ENCODE measurements at places on chromosomes 12 and 14.
A peak's percentile ranks its signal among the peaks of the same experiment; 100 is the strongest.

GRCh38 chr12:122393817-122394216 is 28.7 kb downstream of the CLIP1 start:
- no peak for DNase-seq

DNA sequence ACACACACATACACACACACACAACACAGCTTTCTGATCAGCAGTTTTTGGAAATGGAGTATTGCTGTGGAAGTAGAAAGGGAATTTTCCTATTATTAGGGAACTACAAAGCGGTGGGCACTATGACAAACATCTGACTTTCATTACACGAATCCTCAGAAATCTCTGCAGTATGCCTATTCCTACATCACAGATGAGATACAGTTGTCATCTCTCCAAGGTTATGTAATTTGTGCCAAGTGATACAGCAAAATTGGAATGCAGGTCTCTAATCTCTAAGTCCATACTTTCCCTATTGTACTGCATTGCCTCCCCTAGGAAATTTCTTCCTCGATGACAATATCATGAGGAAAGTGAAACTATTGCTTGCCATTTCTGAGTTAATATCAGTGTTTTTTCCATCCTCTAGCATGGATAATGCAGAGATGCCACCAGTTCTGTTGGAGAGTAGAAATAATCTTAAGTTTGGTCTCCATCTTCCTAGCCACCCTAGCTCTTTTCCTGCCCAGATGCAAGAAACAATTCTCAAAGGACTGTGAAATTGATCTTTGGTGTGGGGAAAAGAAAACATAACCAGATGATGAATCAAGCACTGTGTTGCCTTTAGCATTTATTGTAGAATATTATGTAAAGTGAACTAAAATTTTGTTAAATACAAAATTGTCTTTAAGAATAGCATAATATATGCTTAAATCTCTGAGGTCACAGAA is 94.7 kb downstream of the ERGIC2 start:
- DNase-seq = no peak

GRCh38 chr12:96985515-96986362 is 78.7 kb downstream of the NEDD1 start:
- peak; percentile 29 for DNase-seq

DNA sequence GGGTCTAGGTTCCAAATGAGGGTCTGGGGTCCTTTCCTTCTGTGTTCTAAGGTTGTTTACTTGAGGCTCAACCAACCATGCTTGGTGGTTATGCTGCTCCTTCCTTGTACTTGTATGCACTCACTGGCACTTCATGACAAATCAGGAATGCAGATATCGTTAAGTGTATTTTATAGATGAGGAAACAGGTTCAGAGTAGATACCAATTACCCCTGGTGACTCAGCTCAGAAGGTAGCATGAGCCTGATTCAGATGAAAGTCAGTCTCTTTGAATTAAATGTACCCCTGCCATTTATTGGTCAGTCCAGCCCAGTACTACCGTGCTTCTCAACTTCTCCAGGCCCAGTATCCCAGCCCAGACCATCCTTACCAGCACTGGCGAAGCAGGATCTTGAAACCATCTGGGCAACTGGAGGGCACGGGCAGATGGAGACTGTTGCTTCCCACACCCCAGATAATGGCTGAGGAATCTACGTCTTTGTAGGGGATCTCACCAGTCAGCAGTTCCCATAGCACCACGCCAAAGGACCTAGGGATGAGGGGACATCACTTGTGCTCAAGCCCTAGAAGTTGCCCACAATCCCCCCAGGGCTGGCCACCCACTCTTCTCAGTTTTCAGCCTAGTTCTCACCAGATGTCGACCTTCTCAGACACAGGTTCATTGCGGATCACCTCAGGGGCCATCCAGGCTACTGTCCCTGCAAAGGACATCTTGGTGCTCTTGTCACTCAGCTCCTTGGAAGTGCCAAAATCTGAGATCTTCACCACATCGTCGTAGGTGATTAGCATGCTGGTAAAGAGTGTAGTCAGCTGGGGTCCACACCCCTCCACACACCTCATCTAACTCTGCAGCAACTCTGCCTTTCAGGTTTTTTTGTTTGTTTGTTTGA is 14.3 kb downstream of the MAP3K12 start:
- DNase-seq = no peak

- DNase-seq = no peak
Observed at GRCh38 chr14:89672636-89673511, 255.8 kb upstream of the FOXN3 start.

GRCh38 chr12:89529738-89530137 is 3.9 kb upstream of the POC1B start:
- no peak for DNase-seq

DNA sequence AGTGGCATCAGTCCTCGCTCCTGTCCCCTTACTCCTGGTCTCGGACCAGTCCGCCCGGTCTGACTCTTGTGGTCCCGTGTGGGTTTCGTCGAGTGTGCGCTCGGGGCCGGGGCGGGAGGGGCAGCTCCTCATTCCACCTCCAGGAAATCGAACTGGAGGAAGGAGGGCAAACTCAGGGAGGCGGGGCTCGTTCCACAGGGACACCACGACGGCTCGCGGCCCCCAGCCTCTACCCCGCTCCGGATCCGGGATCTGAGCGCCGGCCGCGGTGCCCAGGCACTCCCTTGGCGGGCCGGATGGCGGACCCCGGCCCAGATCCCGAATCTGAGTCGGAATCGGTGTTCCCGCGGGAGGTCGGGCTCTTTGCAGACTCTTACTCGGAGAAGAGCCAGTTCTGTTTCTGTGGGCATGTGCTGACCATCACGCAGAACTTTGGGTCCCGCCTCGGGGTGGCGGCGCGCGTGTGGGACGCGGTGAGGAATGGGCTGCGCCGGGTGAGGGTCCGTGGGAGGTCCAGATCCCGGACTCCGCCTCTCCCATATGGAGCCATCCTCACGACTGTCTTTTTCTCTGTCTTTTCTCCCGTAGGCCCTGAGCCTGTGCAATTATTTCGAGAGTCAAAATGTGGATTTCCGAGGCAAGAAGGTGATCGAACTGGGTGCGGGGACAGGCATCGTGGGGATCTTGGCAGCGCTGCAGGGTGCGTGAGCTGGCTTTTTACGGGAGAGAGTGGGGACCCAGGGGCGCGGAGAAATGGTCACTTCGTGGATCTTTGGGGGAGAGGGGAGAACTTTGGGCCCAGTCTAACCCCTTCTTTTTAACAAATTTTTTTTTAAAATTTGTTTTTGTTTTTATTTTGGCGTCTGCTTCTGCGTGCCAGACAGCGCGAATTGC is at the start of gene EEF1AKMT3:
Gene EEF1AKMT3, plus strand, starts transcription at position 186 of the 894 bp plus-strand sequence. Its CDS starts 111 bp downstream, at position 297.
- peak; percentile 14 for DNase-seq

DNA sequence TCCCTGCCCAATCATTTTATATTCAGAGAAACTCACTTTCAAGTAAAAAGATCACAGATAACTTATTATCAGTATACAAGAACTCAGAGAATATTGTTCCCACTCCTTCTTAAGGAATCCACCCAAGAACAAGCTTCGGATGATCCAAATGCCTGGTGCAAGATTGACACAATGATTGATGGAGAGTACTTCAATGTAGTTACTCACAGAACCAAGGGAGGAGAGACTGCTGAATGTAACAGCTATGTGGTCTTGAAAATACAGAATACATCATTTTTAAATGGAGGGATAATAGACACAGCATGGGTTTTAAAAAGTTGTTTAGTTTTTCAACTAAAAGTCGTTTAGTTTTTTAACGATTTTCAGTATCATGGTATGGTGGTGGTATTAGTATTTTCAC is 38.4 kb upstream of the SELPLG start:
- no peak for DNase-seq

DNA sequence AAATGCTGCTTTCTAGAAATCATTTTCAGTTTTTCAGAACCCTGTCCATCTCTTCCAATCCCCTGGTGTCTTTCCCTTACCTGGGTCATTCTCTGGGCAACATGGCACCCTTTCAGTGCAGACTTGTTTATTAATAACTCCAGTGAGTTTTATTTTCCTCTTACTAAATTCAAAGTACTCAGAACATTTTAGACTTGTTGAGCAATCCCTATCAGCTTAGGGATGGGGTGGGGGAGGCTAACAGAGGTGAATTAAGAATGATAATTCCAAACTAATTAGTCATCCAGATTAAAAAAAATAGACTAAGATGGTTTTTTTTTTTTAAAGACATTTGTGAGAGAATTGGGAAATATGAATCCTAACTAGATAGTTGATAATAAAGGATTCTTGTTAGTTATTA is 10.7 kb downstream of the GPRC5A start:
- no peak for DNase-seq

- no peak for DNase-seq
Observed at GRCh38 chr14:97283005-97283403, 485.8 kb downstream of the VRK1 start.

- DNase-seq = peak; percentile 96
Observed at GRCh38 chr12:27710592-27711316, at the start of gene MRPS35. Gene MRPS35 (plus strand): TSS chr12:27710832. CDS start chr12:27710844, 12 bp downstream.

- no peak for DNase-seq
Observed at GRCh38 chr12:116604951-116605641, 45.9 kb downstream of the MAP1LC3B2 start.

- peak; percentile 49 for DNase-seq
Observed at GRCh38 chr14:80959496-80959895, 4.1 kb downstream of the TSHR start.

DNA sequence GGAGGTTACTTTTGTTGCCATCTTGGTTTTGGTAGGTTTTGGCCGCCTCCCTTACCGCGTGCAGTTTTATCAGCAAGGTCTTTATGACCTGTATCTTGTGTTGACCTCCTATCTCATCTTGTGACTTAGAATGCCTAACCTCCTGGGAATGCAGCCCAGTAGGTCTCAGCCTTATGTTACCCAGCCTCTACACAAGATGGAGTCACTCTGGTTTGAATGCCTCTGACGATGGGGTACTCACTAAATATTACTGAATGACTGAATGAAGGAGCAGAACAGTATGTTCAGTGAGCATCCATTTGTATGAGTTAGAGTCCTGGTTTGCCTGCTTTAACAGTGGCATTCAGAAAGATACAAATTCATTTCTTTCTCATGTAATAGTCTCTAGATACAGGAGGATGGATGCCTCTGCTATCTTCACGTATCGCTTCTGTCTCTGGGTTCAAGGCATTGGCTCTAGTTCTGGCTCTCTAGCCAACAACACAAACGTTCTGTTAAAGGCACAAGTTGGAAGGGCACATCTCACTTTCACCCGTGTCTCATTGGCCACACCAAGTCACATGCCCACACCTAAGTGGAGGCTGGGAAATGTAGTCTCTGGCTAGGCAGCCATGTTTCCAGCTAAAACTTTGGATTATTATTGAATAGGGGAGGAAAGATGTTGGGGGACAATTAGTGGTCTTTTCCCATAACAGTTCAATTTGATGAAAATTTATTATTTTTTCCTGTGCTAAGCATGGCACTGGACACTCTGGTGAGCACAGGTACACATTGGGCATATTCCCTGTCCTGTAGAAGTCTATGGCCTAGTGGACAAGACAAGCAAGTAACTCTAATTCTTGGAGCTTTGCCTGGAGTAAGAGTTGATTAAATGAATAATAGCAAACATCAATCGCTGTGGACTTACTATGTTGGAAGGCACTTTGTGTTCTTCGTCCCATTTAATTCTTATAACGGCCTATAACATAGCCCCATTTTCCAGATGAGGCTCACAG is 75.2 kb upstream of the RPH3A start:
- peak; percentile 3 for DNase-seq

- DNase-seq = no peak
Observed at GRCh38 chr12:47078733-47079467, 521 bp upstream of the PCED1B start.

DNA sequence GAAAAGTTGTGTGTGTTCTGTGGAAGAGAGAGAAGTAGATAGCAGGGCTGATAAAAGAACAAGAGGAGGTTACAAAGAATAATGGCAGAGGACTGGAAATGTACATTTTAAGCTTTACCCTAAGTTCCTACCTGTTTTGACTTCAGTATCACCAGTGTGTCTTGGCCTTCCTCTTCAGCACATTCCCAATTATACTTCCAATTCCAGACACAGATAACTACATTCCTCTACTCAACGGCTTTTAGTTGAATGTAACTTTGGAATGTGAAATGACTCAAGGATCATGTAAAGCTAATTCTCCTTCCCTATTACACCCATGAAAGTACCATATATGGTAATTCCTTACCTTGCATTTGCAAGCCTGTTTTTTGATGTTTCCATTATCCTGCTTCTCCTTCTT is 5.0 kb downstream of the MGST1 start:
- DNase-seq = no peak
